Fibroblast of the aortic adventitia (primary cell): ENCODE measurements at places on chromosomes 12 and 14. TPM values are rescaled to one million over a fixed set of nuclear protein-coding genes. Genes with fewer than 3 reads are reported as not detected.

Gene SIX6
- total RNA-seq = not detected in 2 replicates

Gene HOXC6
- 0.09 and 0.90 TPM in 2 replicates for total RNA-seq

Gene OR6J1
- not detected in 2 replicates for total RNA-seq

Gene DIO3
- total RNA-seq = not detected in 2 replicates

Gene FOXG1
- total RNA-seq = 0.63 TPM in 1 of 2 replicates, not detected in the other

Gene GPRC5A
- total RNA-seq = 5.4 and 15.5 TPM in 2 replicates

Gene HSPA2
- total RNA-seq = 0.98 and 2.5 TPM in 2 replicates

Gene LRRK2
- 9.7 and 22.1 TPM in 2 replicates for total RNA-seq

Gene COCH
- total RNA-seq = 0.36 TPM in 1 of 2 replicates, not detected in the other

Gene CEP170B
- total RNA-seq = 8.2 and 18.2 TPM in 2 replicates

Gene PLBD1
- total RNA-seq = 2.4 and 3.4 TPM in 2 replicates

Gene SLC8A3
- total RNA-seq = not detected in 2 replicates

- no peak for DNase-seq
These were observed 7.4 kb downstream of the GLRX5 start for GRCh38 chr14:95541932-95542930.

DNA sequence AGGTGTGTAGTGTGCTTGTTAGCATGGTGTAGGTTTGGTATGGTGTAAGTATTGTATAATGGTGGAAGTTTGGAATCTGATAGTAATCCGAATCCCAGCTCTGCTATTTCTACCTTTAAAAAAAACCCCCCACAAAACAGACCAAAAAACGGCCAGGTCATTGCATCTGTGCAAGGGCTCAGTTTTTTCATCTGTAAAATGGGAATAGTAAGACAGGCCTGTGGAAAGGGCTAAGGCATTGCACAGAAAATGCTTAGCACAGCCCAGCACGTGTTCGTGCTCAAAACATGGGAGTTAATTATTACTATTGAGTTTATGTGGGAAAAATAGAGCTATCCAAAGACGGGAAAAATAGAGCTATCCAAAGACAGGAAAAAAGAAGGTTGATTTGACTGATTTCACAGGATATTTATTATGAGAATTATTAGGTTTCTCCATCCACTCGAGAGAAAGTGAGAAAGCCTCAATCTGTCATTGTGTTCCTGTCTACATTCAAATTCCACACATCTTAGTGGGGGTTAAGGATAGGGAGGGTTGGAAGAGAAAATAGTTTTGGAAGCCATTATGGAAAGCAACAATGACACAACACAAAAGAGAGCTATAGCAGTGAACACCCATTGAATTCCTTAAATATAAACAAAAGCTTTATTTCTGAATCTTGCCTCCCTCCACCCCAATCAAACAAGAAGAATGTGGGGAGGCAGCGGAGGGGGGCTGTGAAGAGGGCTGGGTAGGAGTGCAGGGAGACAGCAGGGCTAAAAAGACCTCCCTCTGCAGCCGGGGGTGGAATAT lies 126.8 kb upstream of the MAX start:
- peak; percentile 54 for DNase-seq

DNA sequence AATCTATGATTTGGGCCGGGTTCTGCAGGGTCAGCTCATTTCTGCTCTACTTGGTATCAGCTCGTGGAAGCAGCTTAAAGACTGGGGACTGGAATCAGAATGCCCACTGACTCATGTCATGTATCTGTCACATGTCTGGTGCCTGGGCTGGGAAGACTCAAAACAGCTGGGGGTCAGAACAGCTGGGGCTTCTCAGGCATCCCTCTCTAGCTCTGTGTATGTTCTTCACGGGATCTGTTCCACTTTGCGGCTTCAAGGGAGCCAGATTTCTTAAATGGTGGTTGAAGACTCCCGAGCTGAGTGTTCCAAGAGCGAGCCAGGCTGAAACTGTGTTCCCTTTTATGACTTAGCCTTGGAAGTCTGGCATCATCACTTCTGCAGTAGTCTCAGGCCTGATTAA lies 11.9 kb downstream of the AEBP2 start:
- DNase-seq = no peak

GRCh38 chr14:21712036-21712435 lies 38.4 kb upstream of the OR4E1 start:
- no peak for DNase-seq

DNA sequence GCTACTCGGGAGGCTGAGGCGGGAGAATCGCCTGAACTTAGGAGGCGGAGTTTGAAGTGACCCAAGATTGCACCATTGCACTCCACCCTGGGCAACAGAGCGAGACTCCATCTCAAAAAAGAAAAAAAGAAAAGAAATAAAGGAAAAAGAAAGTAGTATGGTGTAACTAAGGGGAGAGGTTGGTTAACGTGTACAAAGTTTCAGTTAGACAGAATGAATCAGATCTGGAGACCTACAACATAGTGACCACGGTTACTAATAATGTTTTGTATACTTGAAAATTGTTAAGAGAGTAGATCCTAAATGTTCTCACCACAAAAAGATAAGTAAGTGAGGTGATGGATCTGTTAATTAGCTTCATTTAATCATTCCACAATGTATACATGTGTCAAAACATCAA lies 1208.8 kb downstream of the VRK1 start:
- DNase-seq = no peak

DNA sequence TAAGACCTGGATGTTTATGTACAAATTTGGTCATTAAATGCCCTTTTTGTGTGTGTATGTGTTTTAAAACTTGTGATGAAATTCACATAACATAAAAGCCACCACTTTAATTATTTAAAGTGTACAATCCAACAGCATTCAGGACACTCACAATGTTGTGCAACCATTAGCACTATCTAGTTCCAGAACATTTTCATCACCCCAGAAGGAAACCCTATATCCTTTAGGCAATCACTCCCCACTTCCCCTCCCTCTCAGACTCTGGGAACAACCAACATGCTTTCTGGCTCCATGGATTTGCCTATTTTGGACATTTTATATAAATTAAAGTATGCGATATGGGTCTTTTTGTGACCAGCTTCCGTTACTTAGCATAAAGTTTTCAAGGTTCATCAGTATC lies 124.6 kb downstream of the TTC7B start:
- DNase-seq = no peak

GRCh38 chr14:91416744-91417119 lies 888 bp downstream of the CCDC88C start:
- DNase-seq = no peak

- DNase-seq = no peak
These were observed 242.1 kb upstream of the NOS1 start for GRCh38 chr12:117603316-117604113.

GRCh38 chr14:93286212-93286890 lies 46.5 kb downstream of the BTBD7 start:
- DNase-seq = peak; percentile 40

DNA sequence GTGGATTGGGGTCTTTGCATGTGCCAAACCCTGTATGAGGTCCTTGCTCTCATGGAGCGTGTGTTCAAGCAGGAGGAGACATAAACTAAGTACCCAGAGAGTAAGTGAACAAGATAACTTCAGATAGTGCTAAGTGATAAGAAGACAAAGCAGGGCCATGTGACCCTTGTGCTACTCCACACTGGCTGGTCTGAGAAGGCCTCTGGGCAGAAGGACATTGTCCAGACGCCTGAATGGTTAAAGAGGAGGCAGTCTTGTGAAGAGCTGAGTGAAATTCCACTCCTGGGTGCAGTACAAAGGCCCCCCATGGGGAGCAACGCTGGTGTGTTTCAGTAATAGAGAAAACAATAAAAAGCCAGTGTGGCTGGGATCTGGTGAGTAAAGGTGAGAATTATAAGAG lies 93.3 kb upstream of the RIC8B start:
- no peak for DNase-seq

- no peak for DNase-seq
These were observed 4.7 kb upstream of the ITGA5 start for GRCh38 chr12:54423816-54424150.

- DNase-seq = no peak
These were observed 27.8 kb downstream of the TOGARAM1 start for GRCh38 chr14:44989497-44990440.

GRCh38 chr12:6330192-6330591 lies 11.7 kb downstream of the TNFRSF1A start:
- DNase-seq = no peak

DNA sequence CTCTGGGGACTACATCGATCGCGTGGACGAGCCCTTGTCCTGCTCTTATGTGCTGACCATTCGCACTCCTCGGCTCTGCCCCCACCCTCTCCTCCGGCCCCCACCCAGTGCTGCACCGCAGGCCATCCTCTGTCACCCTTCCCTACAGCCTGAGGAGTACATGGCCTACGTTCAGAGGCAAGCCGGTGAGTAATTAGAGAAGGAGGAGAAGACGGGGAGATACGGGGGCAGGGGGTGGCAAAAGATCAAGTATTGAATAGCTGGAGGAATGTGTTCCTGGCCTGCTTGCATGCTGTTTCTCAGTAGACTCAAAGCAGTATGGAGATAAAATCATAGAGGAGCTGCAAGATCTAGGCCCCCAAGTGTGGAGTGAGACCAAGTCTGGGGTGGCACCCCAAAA lies 21.9 kb downstream of the OS9 start:
- no peak for DNase-seq

DNA sequence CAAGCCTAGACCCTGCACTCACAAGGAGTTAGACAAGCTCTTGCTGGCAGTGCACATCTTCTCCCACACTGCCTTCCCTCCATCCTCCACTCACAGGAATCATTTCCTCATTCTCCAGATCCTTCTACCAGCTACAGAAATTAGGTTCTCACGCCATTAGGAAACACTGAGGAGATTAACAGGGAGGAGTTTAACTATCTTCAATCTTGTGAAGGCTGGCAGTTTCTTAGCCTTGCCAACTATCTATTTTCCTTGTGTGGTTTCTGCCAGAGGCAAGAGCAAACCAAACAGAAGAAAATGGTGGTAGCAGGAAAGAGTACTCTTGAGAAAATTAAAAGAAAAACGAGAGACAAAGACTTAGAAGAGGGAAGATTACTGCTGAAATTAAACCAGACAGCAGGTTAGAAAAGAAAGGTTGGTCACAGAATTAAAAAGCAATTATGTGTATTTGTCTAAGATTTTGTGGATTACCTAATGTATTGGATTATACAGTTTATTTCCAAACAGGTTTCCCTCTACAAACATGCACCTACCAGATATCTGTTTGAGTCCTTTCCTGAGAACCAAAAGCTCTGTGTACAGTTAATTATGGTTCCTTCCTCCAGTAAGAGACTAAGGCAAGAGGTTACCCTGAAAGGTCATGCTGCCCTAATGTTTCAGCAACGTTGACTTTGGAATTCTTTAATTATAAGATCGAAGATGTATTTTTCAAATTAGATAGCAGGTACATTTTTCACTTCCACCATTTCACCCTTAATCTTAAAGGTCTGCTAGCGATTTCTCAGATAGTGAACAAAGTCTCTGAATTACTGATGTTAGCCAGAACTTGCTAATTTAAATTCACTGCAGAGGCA lies 5.0 kb downstream of the RERG start:
- DNase-seq = no peak
